ENCODE measurements at places on chromosomes 4 and X. TPM values are rescaled to one million over a fixed set of nuclear protein-coding genes. Genes with fewer than 3 reads are reported as not detected.

The ZXDA gene
- 6.5 TPM for total RNA-seq

The MFAP3L gene
- 19.4 TPM for total RNA-seq

The KLB gene
- under 0.01 TPM for total RNA-seq

The JAKMIP1 gene
- total RNA-seq: not detected

The CLNK gene
- not detected for total RNA-seq

The SPANXC gene
- total RNA-seq: not detected

The NAP1L2 gene
- 2.8 TPM for total RNA-seq

The SULT1B1 gene
- 7.7 TPM for total RNA-seq

The RIPPLY1 gene
- total RNA-seq: not detected

The REELD1 gene
- not detected for total RNA-seq

The USP27X gene
- total RNA-seq: 2.5 TPM

The ADH4 gene
- total RNA-seq: 0.28 TPM

The PHEX gene
- under 0.01 TPM for total RNA-seq

The DCAF12L1 gene
- not detected for total RNA-seq

The NDST3 gene
- not detected for total RNA-seq

The FGD1 gene
- 4.6 TPM for total RNA-seq

The MTTP gene
- total RNA-seq: under 0.01 TPM

The ARMCX4 gene
- total RNA-seq: 6.8 TPM

The SPATA4 gene
- 0.28 TPM for total RNA-seq

The LONRF3 gene
- 0.19 TPM for total RNA-seq

The SPACA5 gene
- total RNA-seq: not detected

The TEX13B gene
- total RNA-seq: not detected

The STARD8 gene
- total RNA-seq: 4.6 TPM

The GPR82 gene
- not detected for total RNA-seq

The PCSK1N gene
- 0.19 TPM for total RNA-seq

The C4orf50 gene
- under 0.01 TPM for total RNA-seq

The PABPC5 gene
- total RNA-seq: 2.5 TPM

The CENPVL3 gene
- total RNA-seq: not detected

The FAM149A gene
- 2.3 TPM for total RNA-seq

The MAPK10 gene
- total RNA-seq: 3.3 TPM

The UGT2B15 gene
- total RNA-seq: not detected

The PFKFB1 gene
- total RNA-seq: not detected

The XKRX gene
- total RNA-seq: 0.28 TPM

The ASMT gene
- total RNA-seq: not detected

The BLTP1 gene
- total RNA-seq: 77.5 TPM

The GLUD2 gene
- 1.1 TPM for total RNA-seq

The POU4F2 gene
- total RNA-seq: not detected

Measured in regular cardiac myocyte (primary cell).